Stimulated activated CD8-positive, alpha-beta memory T cell treated with anti-CD3 and anti-CD28 coated beads, Interleukin-15, amount 100 ng/mL, for 4 hours (primary cell): ENCODE measurements at places on chromosomes 6 and 20.

GRCh38 chr6:100721256-100721655, 159.9 kb downstream of the ASCC3 start:
- DNase-seq = no peak

- DNase-seq = no peak
These were observed 106.1 kb downstream of the RIN2 start for GRCh38 chr20:19864130-19864529.

DNA sequence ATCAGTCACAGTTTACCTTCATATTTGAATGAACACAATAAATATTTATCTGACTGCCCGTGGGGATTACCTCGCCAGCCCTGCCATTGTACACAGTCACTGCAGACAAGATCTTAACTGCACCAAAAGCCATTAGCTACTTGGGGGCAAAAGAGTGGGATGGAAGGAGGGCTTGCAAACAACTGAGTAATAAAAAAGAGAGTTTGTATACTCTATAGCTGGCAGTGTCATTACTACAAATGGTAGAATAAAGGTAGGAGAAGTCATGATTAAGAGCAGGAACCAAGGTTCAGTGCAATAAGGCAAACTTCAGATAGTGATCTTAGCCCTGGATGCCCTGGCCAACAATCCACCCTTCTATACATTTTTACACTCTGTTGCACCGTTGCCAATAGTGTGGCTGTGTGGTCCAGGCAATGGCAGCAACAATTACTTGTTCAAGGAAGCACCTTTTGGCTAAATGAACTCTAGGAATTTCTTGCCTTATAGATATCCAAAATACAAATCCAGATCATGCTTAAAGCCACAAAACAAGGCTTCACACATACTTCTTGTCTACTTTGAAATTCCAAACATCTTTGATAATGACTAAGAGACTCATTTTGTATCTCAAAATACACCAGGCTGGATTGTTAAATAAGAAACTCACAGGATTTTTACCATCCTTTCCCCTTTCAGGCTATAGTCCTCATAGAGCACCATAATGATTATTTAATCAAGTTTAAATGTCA, 955.4 kb upstream of the ADGRB3 start:
- no peak for DNase-seq

DNA sequence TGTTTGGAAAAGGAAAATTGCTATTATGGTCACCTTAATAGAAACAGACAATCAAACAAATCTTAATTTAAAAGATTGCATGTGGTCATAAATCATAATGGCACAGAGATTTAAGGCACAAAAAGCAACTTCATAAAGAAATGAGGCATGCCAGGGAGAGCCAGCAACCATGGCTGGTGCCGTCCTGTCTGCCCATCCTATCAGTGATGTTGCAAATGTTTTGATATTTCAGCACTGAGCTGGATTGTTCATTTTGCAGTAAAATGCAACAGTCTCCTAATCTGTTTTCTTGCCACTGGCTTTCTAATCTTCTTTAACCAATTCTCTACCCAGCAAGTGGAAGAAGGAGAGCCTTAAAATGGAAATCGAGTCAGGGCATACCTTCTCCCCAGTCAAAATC, 249.8 kb downstream of the SAMD5 start:
- DNase-seq = no peak
